Left ventricle myocardium inferior (tissue), 1 donor: ENCODE measurements at places on chromosomes 1 and 21.
A peak's percentile ranks its signal among the peaks of the same experiment; 100 is the strongest.

DNA sequence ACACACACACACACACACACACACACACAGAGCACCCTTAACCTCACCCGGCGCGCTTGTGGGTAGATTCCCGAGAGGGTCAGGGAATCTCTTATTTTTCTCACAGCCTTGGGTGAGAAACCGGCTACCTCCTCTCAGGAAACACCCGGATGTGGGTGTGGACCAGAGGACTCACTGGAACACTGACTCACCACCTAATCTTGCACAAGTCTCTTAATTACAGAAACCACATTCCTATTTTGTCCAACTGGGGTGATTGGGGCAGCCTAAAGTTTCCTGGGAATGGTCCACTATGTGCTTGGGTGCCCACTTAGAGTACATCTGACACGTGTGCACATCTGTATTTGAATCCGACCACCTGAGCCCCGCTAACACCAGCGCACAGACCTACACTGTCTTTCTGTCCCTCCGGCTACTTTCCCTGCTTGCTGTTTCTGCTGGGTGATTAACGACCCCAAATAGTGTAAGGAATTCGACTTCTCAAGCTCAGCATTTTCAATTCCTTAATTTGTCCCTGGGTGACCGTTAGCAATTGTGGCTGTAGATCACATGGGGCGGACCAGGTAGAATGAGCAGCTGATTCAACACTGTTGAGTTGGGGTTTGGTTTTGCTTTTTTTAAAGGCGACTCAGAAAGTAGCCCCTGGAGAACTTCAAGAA is 14.0 kb upstream of the TBX15 start:
- no peak for DNase-seq

DNA sequence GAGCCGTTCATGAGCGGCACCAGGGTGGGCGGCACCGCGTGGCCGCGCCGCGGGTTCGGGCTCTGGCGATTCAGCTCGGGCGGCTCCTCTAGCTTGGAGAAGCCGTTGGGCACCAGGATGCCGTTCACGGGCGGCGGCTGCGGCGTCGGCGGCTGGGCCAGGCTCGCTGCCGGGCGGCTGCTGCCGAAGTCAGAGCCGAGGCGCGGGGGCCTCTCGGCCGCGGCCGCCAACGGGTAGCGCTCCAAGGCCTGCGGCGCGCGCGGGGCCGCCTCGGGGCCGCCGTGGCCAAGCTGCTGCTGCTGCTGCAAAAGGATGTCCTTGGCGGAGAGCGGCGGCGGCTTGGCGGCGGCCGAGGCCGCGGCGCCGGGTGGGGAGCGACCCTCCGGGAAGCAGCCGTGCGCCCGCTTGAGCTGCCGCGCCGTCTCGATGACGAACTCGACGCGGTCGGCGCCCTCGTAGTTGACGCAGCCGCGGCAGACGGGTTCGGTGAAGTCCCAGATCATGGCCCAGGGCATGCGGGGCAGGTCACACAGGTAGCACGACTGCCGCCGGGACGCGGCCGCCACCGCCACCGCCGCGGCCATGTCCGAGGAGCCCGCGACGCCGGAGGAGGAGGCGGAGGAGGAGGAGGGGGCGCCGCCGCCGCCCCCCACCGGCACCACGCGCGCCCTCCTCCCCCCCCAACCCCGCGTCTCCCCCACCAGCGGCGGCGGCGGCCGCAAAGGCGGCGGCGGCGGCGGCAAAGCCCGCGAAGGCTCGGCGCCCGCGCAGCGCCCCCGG is 877 bp downstream of the IRF2BP2 start:
- DNase-seq, result peak; percentile 40

GRCh38 chr1:198232378-198232777 is 75.6 kb downstream of the NEK7 start:
- no peak for DNase-seq

- no peak for DNase-seq
These were observed 13.1 kb downstream of the SLC5A9 start for GRCh38 chr1:48235652-48236051.

DNA sequence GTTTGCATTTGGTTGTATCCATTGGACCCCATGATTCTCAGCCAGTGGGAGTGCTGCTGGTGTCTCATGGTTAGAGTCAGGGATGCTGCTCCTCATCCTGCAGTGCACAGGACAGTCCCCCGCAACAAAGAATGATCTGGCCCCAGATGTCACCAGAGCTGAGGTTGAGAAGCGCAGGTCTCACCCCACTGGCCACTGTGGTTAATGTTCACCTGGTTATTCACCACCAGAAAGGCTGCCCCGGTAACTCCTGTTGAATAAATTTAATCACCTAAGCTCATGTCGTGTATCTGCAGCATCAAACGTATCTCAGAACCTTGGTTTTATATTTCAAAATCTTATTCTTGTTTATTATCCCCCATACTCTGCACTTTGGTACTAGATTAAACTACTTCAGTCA is 75.8 kb downstream of the ATP5PO start:
- DNase-seq, result no peak

DNA sequence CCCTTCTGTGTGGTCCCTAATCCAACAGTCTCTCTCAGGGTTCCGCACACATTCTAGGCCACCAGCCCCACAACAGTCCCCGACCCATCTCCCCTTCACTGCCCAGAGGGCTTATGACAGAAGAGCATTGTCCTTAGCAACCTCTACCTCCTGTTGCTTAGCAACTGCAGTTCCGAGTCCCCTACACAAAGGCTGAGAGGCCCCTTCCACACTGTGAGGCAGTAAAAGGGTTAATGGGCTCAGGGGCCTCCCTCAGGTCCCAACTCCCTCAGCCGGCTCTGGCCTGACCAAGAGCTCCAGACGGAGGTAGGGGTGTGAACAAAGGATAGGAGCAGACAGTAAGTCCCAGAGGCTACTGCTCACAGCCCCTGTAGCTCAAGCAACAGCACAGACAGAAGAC is 4.3 kb downstream of the IGSF9 start:
- DNase-seq, result no peak

GRCh38 chr1:211831558-211832323 is 1.2 kb upstream of the LPGAT1 start:
- DNase-seq, result no peak
